Stimulated activated naive CD4-positive, alpha-beta T cell treated with Interleukin-2 at 50 U/mL for 16 hours (primary cell): ENCODE measurements at places on chromosomes 11 and 22.

DNA sequence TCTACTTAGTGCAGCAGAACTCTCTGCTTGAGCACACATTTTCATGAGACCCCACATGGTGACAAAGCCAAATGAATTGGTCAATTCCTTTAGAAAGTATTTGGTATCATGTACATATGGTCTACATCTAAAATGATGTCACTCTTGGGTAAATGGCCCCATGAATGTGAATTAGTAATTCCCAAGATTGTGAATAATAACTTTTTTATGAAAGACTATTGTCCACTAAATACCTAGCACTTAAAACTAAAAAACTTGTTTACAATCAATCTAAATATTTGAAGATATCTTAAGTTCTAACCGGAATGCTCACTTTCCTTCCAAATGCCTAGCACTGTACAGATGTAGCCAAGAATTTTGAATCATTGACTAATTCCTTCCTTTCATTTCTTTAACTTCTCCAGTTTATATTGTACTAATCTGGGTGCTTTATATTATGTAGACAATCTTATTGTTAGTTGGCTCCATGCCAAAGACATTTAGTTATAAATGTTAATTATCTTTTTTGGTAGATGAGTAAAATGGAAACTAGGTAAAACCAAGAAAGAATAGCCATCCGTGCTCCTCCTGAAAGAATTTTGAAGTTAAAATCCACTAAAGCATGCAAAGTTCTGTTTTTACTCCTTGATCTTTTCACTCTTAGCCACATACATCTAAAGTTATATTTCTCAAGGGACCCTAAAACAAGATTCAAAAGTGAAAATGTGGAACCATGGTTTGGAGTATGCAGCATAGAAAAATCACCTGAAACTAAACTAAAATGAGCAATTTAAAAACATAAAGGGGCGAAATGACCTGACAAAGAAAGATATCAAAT, 145.0 kb upstream of the ARHGAP20 start:
- DNase-seq = no peak

DNA sequence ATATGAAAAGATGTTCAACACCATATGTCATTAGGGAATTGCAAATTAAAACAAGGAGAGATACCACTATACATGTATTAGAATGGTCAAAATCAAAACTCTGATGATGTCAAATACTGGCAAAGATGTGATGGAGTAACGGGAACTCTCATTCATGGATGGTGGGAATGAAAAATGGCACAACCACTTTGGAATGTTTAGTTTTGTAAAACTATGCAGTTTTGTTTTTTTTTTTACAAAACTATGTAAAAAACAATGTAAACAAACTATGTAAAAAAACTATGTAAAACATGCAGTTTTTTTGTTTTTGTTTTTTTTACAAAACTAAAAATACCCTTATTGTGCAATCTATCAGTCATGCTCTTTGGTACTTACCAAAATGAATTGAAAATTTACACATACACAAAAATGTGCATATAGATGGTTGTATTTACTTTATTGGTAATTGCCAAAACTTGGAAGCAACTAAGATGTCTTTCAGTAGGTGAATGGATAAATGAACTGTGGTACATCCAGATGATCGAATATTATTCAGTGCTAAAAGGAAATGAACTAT, 5.0 kb upstream of the USP47 start:
- DNase-seq = no peak

GRCh38 chr22:31488988-31489617, 539 bp downstream of the EIF4ENIF1 start:
- DNase-seq = peak; percentile 32

- DNase-seq = no peak
Observed at GRCh38 chr11:8164746-8165145, 4.1 kb downstream of the RIC3 start.

- DNase-seq = no peak
Observed at GRCh38 chr11:2300290-2300935, 1.3 kb downstream of the C11orf21 start.
